ENCODE measurements at places on chromosomes 2 and 18. TPM values are rescaled to one million over a fixed set of nuclear protein-coding genes. Genes with fewer than 3 reads are reported as not detected.

UGT1A7 gene
- 5.0 TPM for total RNA-seq

CTAGE1 gene
- total RNA-seq = not detected

NEU4 gene
- total RNA-seq = 0.17 TPM

CCDC150 gene
- total RNA-seq = 4.5 TPM

SLC4A3 gene
- 3.6 TPM for total RNA-seq

RGPD3 gene
- 0.16 TPM for total RNA-seq

ASB18 gene
- total RNA-seq = not detected

RHOB gene
- 487 TPM for total RNA-seq

CCDC74A gene
- 16.2 TPM for total RNA-seq

ASAP2 gene
- 45.3 TPM for total RNA-seq

GDF7 gene
- total RNA-seq = 0.09 TPM

TMEM163 gene
- total RNA-seq = 0.10 TPM
